ENCODE measurements at places on chromosomes 1 and 21. TPM values are rescaled to one million over a fixed set of nuclear protein-coding genes. Genes with fewer than 3 reads are reported as not detected.

Gene LRRN2
- not detected for total RNA-seq

Gene NBPF6
- total RNA-seq = not detected

Gene SRSF10
- total RNA-seq = 59.6 TPM

Gene PODN
- 0.39 TPM for total RNA-seq

Gene LMX1A
- total RNA-seq = not detected

Gene PTAFR
- 0.13 TPM for total RNA-seq

Gene DMRTA2
- total RNA-seq = under 0.01 TPM

Gene RPS6KC1
- 14.5 TPM for total RNA-seq

Gene PDPN
- 15.3 TPM for total RNA-seq

Data from epithelial cell of alveolus of lung (primary cell).